Stimulated activated CD8-positive, alpha-beta memory T cell treated with anti-CD3 and anti-CD28 coated beads, Interleukin-15, amount 100 ng/mL, for 48 hours (primary cell): ENCODE measurements at places on chromosomes 6 and 20.

GRCh38 chr6:47157653-47158219, 115.6 kb upstream of the ADGRF1 start:
- no peak for DNase-seq

DNA sequence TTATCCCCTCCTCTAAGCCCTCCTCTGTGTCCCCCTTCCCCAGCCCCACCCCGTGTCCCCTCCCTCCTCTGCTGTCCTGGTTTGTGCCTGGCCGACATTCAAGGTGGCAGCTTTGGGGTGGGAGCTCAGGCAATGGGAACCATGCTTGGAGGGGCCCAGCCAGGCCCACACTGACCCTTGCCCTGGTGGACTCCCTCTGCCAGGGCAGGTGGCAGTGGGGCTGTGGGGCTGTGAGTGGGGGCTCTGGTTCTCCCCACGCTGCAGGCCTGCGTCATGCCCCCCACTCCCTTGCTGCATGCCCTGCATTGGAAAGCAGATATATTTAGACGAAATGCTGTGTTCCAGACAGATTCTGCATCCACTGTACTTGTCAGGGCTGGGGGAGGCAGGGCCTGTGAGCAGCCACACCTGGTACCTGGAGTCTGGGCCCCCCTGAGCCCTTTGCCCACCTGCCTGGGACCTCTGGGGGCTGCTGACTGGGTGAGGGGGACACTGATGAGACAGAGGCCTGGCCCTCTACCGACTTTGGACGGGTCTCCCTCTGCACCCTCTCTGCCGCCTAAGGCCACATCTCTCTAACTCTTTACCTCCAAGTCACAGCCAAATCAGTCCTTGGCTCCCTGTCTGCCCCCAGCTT, 14.2 kb downstream of the DLGAP4 start:
- DNase-seq: no peak

DNA sequence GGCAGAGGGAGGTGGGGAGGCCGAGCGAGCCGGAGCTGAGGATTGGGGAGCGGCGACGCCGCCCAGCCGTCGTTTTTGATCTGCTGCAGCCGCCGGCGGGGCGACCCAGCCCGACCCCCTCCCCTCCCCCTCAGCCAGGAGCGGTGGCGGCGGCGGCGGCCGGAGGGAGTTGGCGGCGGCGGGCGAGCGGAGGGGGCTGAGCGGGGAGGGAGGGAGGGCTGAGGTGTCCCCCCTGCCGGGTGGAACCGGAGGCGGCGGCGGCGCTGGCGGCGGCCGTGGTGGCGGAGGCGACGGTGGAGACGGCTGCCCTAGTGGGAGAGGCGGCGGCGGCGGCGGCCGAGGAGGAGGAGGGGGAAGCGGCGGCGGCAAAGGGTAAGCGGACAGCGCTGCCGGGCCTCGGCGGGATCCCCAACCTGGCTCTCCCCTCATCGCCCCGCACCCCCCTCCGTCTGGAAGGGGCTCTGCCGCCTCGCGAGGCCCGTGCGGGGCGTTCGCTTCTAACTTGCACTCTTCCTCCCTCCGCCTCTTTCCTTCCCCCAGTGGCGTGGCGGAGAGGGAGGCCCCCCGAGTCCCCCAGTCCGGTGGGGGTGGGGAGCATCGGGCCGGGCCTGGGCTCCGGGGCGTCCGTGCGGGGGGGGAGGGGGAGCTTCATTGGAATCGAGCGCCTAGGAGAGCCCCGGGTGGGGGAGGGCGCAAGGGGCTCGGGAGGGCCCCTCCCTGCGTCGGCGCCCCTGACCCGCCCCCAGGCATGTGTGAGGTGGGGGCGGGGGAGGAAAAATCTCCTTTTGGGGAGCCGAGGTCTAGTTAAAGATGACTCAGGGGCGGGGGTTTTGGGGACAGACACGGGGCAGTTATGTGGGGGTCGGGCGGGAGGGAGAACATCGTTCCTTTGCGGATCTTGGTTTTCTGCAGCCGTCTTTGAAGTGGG, at the start of gene TAB2:
TSS of gene TAB2 (plus strand) at position 69 of the 928 bp plus-strand sequence. CDS start 52,286 bp downstream, outside the sequence.
- peak; percentile 74 for DNase-seq

GRCh38 chr20:25197183-25197869, 1.8 kb downstream of the ENTPD6 start:
- DNase-seq: no peak

GRCh38 chr6:22891934-22892333, 322.6 kb downstream of the HDGFL1 start:
- DNase-seq: no peak

GRCh38 chr20:37096415-37097041, 731 bp upstream of the RBL1 start:
- no peak for DNase-seq

DNA sequence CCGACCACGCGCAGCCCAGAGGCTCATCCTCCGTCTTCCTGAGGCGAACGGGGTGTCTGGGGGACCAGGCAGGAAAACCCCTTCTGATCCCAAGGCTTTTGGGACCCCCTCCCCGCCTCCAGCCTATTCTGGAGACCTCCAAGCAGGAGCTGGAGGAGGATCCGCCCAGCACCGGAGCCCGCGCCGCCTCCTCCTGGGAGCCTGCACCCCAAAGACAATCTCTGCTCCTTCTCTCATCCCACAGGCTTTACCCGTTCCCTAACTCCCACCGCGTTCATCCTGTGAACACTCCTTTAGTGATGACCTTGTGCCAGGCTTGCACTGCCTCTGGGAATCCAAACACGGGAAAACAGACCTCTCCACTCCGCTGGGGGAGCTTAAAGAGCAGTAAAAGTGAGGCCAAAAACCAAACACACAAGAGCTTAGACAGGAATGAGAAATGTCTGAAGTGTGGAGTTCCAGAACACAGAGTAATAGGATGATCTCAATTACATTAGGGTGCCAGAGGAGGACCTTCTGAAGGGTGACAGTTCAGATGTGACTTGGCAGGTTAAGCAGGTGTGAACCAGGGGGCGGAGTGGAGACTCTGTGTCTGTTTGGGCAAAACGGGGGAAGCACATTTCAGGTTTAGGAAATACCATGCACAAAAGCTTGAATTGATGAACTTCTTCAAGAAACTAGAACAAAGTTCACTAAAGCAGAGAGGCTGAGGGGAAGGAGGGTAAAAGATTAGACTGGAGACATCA, 7.6 kb downstream of the HLA-DRB5 start:
- no peak for DNase-seq

DNA sequence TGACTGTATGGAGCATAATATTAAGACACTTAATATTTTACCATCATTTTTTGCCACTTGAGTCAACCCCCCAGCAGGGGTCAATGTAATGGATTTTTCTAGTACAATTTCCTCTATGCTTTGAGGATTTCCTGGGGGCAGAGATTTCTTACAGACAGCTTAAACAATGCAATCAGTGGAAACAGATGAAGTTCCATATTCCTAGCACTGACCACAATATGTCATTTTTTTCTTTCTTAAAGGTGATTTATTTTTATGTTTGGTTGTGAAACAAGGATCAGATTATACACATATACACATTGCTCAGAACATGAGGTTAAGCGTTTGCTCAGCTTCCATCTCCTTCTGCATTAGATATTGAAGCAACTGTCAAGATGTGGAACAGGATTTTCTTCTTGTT, 82.0 kb upstream of the ID4 start:
- DNase-seq: no peak

DNA sequence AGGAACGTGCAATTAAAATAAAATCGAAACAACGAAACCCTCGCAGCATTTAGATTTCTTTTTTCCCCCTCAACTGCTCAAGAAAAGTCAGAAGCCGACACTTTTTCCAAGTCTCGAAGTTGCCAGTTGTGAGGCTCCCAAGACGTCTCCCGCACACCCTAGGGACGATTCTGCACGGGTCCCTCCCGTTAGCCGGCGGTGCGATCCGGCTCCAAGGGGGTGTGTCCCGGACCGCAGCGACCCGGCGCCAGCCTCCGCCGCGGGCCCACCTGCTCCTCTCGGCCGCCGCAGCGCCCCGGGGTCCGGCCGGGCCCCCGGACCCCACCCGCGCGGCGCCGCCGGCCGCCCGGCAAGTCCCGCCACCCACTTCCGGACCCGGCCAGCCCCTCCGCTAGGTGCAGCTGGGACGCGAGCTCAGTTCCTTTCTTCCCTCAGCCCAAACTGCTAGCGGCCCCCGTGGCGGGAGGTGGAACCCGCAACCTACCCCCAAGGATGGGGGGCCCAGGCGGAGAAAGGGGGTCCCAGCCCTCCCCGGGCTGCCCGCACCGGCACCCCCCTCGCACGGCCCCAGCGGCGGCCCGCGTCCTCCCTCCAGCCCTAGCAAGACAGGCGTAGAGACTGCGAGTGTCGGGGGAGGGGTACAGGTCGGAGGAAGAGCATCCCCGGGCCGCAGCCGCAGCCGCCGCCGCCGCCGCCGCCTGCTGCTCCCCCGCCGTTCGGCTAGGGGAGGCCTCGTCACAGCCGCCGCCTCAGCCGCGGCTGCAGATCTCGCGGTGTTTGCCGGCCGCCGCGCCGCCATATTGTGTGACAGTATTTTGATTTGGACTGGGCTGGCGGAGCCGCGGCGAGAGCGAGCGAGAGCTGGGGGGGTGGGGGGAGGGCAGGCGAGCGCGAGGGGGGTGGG, 520 bp upstream of the TAB2 start:
- peak; percentile 81 for DNase-seq

DNA sequence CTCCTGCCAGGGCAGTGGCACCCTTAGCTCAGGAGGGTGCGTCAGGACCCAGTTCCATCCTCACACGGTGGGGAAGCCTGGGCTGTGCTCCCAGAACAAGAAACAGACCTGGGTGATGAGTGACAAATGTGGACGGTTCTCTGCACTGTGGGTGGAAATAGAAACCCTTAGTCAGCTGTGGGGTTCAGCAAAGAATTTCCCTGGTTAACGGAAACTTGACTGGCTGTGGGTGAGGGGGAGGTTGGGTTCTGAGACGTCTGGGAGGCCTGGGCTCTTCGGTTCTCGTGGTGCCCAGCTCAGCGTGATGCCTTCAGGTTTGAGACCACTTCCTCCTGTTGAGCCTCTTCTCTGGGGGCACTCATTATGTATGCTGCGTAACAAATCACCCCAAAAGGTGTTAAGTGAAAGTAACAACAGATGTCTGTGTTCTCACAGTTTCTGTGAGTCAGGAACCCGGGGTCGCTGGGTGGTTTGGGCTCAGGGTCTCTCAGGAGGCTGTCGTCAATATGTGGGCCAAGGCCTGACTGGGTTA, 53.1 kb upstream of the FAM83D start:
- peak; percentile 82 for DNase-seq

- peak; percentile 25 for DNase-seq
These were observed 3.2 kb downstream of the TTBK1 start for GRCh38 chr6:43246301-43247113.

DNA sequence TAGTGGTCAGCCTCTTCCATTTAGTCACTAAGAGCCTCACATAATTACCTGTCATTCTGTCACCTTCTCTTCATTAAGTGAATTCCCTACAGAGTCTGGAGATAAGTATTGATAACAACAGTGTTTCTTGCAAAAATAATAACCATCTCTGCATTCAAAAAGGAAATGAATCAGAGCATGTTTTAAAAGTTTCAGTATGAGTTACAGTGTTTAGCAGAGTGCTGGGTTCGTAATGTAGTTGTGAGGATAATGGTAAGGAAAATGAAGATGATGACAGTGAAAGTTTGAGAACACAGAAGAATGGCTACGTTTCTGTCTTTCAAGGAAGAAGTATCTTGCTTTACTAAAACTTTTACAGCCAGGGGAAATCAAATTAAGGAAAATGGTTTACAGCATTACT, 31.3 kb downstream of the GPRC6A start:
- DNase-seq: no peak

DNA sequence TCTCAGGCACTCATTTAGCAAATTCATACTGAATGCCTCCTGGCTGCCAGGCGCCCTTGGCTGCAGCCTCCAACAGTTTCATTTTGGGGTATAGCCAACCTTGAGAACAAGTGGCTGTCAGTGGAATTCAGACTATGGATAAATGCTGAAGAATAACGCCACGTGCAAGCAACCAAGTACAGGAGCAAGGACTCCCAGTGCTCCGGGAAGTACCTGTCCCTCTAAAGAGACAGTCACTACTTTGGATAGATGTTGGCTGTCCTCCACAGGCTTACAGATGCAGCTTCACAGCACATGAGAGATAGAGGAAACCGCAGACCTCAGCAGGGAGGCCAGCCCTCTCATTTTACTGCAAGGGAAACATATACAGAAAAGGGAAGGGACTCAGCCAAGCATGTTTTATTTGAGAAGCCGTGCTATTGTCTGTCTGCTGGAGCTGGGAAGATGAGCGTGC, 658.2 kb downstream of the PTPRT start:
- no peak for DNase-seq

GRCh38 chr20:11274141-11274594, 600.4 kb upstream of the JAG1 start:
- DNase-seq: no peak
